ENCODE measurements at places on chromosomes 6 and 20. TPM values are rescaled to one million over a fixed set of nuclear protein-coding genes. Genes with fewer than 3 reads are reported as not detected.
A peak's percentile ranks its signal among the peaks of the same experiment; 100 is the strongest.

DNA sequence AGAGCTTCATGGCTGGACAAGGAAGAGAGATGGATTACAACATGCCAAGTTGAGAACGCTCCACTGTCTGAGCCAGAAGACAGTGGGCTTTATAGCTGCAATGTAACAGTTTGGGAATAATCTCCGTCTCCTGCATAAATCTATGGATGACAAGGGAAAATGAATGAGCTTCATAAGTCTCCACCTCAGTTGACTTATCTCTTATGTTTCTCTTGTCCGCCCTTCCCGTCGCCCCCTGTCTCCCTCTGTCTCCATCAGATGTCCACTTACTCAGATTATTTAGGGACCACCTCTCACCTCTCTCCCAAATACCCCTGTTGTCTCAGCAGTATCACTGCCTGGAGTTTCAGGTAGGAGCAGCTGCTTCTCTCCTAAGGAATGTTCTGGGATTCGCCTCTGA is 13.7 kb upstream of the BPIFA2 start:
- no peak for DNase-seq

DNA sequence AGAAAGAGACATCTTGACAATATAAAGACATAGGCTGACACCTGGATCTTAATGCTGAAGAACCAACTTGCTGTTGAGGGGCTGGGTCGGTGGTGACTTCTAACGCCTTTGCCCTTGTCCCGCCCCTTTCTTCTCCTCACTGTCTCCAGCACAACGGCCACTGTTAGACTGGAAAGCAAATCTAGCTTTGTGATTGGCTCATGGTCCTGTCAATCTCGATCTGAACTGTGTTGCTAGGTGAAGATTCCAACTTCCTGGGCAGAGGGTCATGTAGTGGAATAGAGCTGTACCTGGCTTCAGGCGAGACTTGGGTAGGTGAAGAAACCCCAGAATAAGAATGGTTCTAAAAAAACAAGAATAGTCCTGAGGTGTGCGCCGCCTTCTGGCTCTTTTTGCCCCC is at the start of gene PGK2:
TSS of gene PGK2 (minus strand) at position 110 of the 400 bp plus-strand sequence. CDS start at position 12, 98 bp downstream.
- no peak for DNase-seq

DNA sequence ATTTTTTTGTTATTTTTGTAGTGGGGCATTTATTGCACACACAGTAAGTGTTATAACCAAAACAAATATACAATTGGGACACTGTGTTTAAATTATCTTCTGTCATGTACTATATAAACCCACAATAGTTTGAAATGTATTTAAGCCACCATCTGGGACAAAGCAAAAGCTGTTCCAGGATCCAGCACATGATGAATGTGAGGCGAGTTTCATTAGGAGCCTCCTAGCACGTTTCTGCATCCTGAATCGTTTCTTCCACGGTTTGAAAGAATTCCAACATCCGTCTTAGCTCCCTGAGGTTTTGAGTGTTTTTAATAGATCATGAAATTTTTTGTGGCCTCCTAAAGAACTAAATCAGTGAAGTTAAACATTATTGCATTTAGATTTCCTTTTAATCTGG is 65.8 kb downstream of the EYA4 start:
- DNase-seq: no peak

DNA sequence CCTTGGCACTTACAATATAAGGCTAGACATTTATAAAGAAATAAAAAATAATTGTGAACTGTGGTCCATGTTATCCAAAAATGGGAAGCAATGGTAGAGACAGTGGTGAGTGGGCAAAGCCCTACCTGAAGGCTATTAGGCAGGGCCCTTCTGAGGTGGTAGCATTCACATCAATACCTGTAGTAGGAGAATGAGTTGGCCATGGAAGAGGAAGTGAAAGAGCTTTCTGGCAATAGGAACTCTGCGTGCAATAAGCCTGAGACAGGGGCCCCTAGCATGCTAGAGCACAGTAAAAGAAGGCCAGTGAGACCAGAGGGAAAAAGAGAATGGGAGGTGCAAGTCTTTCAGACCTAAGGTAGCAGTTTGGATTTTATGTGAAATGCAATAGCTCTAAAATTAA is 754.5 kb downstream of the PTPRT start:
- no peak for DNase-seq

DNA sequence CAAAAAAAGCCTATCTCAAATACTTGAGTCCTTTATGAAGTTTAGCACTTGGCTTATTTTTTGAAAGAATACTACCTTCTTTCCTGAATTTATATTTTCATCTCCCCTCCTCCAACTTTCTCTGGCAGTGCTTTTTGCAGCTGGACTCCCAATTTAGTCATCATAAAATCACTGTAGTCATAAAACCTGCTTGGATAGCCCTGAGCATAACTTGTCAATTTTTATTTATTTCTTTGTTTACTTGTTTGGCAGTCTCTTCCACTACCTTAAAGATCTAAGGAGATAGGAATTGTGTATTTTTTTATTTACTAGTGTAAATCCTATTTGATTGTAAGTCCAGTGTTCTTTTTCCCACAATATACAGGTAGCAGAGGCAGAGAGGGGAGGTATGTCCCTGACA is 11.2 kb upstream of the EDN1 start:
- DNase-seq: no peak

The SIRPD gene
- total RNA-seq: not detected

DNA sequence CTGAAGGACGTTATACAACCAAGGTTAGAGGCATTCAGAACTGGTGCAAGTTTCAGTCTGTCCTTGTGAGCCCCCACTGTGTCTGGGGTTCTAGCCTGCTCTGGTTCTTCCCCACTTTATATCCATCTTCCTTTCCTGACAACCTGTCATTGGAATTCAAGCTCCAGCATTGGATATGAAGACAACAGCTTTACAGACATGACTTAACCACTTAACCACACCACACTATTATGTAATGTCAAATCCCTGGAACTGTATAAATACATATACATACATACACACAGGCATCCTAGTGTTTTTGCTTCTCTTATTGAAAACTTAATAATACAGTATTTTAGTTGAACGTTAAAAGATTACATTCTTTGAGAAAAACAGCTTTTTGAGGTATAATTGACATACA is 217.9 kb upstream of the SGK1 start:
- DNase-seq: no peak

The KIAA0408 gene
- not detected for total RNA-seq

The MACROD2 gene
- 0.85 TPM for total RNA-seq

- DNase-seq: no peak
Observed at GRCh38 chr20:35788796-35789195, 17.0 kb downstream of the PHF20 start.

- DNase-seq: no peak
Observed at GRCh38 chr6:7157752-7158616, 50.2 kb downstream of the RREB1 start.

GRCh38 chr6:70325009-70325408 is 22.1 kb upstream of the COL9A1 start:
- DNase-seq: no peak

DNA sequence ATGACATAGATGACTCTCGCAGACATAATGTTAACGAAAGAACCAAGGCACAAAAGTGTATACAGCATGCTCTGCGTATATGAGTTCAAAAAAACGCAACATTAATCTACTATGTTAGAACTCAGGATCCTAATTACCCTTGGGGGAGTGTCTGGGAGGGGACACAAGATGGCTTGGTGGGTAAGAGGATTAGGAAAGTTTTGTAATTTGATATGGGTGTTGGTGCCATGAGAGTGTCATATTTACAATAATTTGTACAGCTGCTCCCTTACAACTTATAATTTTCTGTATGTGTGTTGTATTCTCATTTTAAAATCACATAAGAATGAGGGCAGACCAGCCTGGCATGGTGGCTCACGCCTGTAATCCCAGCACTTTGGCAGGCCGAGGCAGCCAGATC is 38.6 kb downstream of the TFEB start:
- no peak for DNase-seq

DNA sequence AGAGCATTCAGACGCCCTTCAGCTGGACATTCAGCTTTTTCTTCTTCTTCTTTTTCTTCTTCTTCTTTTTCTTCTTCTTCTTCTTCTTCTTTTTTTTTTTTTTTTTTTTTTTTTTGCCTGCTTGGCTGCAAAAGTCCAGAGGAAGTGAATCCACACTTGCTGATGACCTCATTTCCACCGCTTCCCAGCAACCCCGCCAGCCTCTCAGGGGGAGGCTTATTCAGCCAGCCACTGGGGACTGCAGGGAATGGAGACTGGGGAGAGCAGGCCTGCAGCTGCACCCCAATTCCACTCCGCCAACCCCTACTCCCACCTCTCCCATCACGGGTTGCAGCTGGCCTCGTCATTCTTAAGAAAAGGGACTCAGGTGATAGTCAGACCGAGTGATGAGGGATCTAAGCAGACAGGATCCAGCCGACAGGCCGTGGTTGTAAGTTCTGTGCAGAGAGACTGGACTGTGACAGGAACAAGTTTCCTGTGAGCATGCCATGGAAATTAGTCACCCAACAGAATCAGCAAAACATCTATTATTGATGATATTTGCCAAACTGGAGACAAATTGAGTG is 59.0 kb upstream of the QKI start:
- peak; percentile 88 for DNase-seq

The OGFR gene
- total RNA-seq: 48.8 TPM

- DNase-seq: no peak
Observed at GRCh38 chr6:90612313-90612680, 25.4 kb upstream of the MAP3K7 start.

The RSPH4A gene
- total RNA-seq: 0.68 TPM

DNA sequence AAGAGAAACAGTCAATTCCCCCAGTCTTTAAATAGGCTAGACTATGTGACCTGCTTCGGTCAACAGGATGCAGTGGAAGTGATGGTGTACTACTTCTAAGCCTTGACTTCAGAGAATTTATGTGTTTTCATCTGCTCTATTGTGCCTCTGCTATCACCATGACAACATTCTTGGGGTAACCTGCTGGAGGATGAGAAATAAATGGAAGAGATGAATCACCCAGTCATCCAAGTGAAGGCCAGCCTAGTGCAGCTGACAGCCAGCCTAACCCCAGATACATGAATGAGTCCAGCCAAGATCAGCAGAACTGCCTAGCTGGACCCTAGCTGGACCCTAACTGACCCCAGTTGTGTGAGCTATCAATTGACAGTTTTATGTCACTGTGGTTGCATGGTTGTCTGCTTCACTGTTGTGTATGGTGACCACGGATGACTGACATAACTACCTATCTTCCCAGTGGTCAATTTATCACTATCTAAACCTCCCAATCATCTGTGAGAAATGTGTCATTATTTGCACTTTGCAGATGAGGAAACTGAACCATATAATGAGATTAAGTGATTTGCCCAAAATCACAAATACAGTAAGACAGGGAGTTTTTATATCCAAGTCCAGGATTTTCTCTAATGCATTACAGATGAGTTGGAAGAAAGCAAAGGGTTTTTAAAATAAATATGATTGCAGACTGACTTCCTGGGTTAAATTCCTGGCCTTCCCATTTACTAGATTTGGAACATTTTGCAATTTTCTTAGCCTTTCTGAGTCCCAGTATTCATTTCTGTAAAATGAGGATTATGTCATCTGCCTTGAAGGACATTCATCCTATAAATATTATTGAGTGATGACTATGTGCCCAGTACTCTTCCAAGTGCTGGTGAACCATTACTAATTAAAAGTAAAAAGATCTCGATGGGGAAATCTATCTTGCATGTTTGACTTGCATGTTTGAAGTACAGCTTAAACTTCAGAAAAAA is 136.4 kb upstream of the PLCB4 start:
- DNase-seq: peak; percentile 28

The PIM1 gene
- 1.3 TPM for total RNA-seq

- no peak for DNase-seq
Observed at GRCh38 chr6:96153775-96154174, 138.0 kb downstream of the FUT9 start.

The CCM2L gene
- total RNA-seq: 31.1 TPM

DNA sequence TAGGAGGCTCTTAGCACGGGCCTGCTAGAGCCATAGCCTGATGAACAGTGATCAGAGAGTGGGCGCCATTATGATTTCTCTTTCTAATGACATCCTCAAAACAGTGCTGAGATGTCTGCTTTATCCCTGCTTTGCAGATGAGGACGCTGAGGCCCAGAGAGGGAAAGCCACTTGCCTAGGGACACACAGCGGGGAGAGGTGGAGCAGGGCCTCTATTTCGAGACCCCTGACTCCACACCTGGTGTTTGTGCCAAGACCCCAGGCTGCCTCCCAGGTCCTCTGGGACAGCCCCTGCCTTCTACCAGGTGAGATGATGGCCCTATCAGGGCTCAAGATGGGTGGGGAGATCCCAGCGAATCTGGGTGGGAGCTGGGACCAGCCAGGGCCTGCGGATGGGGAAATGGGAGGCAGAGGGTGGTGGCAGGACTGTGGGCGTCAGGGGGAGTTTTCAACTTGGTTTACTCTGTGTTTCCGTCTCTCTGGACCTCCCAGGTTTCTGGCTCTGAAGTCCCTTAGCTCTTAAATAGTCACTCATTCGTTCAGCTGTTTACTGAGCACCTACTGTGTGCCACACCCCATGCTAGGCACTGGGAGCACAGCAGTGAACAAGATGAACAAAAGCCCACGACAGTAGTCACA is 36.7 kb downstream of the SRC start:
- no peak for DNase-seq

GRCh38 chr6:6857528-6857927 is 250.2 kb upstream of the RREB1 start:
- DNase-seq: no peak

GRCh38 chr20:59822291-59823029 is 111.0 kb downstream of the SYCP2 start:
- no peak for DNase-seq

The DPPA5 gene
- not detected for total RNA-seq

- DNase-seq: no peak
Observed at GRCh38 chr6:108093781-108094300, 19.3 kb upstream of the OSTM1 start.

The DCDC2 gene
- 1.0 TPM for total RNA-seq

The GABRR2 gene
- 0.14 TPM for total RNA-seq

DNA sequence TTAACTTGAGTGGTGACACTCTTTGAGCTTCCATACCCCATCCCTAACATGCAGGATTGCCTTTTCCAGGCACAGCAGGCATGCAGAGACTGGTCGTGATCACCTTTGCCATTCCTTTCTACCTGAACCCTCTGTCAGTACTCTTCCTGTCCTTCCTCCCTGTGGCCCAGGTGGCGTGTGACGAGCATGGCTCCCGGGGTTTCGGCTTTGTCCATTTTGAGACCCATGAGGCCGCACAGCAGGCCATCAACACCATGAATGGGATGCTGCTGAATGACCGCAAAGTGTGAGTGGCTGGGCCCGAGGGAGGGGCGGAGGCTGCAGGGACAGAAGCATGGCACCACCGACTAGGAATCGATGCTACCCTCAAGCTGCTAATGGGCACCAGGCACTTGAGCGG is 6.7 kb downstream of the PABPC1L start:
- DNase-seq: no peak

- no peak for DNase-seq
Observed at GRCh38 chr6:95587989-95588388, 10.7 kb downstream of the MANEA start.
